Stimulated activated CD8-positive, alpha-beta memory T cell treated with anti-CD3 and anti-CD28 coated beads, Interleukin-4, amount 100 ng/mL, for 48 hours (primary cell): ENCODE measurements at places on chromosomes 13 and 19.

DNA sequence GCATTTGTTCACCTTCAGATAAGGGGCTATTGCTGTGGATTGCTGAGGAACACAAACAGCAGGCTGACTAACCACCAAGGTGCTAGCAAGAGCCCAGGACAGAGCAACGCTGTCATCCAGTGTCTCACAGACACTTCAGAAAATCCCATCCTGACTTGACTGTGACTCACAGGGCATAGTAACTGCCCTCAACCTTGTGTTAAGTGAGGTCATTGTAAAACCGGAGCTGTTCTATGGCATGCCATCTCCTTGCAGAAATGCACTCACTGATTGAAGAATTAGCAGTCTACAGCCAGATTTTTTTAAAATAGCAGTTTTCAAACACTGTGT is 51.1 kb downstream of the TNFRSF19 start:
- DNase-seq: peak; percentile 32

GRCh38 chr19:41263042-41263849 is 926 bp upstream of the HNRNPUL1 start:
- peak; percentile 89 for DNase-seq

- DNase-seq: no peak
Observed at GRCh38 chr13:99972190-99972731, 694 bp upstream of the ZIC5 start.

- no peak for DNase-seq
Observed at GRCh38 chr19:4516939-4517300, 1.4 kb downstream of the PLIN4 start.

DNA sequence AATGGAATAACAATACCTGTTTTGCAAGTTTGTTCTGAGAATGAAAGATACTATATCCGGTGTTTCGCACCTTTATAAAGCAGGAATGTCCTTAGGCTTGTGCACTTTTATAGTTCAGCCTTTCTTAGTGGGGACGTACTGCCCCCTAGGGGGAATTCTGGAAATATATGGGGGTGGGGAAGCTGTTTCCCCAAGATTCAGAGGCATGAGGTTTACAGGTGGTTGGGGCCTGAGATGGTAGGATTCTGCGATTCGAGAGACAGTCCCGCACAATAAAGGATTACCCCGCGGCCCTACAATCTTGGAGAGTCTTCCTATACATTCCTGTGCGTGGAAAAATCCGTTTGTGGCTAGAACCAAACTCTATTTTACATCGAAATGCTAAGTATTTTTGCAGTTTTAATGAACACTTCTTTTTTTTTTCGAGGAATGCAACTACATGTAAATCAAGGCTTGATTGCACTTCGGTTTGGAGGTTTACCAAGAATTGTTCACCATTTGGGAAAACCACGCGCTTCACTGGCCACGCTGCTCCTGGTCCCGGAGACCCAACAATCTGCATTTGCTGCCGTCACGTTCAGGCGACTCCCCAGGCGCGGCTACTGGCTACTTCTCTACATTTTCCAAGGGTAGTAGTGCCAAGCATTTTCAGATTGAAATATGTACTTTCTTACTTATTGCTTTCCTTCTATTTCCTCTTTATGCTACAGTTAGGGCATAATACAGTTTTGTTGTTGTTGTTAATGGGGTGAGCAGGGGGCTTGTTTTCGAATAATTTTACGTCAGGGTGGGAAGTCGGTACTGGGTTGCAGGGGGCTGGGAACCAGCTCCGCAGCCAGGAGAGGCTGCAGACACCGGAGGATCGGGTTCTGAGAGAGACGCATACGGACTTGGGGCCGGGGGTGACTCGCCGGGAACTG is 830 bp downstream of the NEK5 start:
- peak; percentile 66 for DNase-seq

DNA sequence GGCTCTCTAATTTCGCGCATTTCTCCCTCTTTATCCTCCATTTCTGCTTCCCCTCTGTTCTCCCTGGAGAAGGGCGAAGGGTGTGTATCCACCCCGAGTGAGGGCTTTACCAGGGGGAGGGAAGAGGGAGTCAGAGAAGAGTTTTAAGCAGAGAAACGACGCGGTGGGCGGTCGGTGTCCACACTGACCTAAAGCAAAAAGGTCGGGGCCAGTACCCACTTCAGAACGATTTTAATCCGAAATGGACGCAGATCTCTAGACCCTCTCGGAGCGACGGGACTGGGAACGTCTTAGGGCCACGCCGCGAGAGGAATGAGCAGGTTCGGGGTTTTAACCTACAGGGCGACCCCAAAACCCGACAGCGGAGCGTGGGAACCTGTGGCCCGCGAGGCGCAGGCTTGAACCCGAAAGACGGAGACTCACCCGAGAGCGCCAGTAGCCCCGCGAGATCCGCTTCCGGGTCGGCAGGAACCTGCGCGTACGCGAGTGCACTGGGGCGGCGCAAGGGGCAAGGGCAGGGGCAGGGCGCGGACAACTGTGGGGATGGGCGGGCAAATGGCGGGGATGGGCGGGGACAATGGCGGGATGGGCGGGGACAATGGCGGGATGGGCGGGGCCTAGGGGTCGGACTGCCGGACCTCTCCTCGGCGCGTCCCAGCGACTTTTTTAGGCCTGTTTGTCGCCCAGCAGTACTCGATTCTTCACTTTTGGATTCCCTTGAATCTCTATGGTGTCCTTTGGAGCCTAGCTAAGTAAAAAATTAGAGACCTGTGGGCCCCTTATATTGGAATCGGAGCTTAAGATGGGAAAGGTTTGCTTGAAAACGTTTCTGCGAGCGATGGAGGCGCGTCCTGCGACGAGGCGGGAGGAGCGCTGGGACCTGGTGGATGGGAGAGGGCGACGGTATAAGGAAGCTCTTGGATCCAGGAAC is at the start of gene ZNF677:
TSS of gene ZNF677 (minus strand) at position 463 of the 931 bp plus-strand sequence. CDS start 3,323 bp downstream, outside the sequence.
- DNase-seq: peak; percentile 81
